Stimulated activated CD4-positive, alpha-beta T cell treated with anti-CD3 and anti-CD28 coated beads, TNF-alpha, amount 100 ng/mL, for 48 hours (primary cell): ENCODE measurements at places on chromosomes 2 and 18.
A peak's percentile ranks its signal among the peaks of the same experiment; 100 is the strongest.

DNA sequence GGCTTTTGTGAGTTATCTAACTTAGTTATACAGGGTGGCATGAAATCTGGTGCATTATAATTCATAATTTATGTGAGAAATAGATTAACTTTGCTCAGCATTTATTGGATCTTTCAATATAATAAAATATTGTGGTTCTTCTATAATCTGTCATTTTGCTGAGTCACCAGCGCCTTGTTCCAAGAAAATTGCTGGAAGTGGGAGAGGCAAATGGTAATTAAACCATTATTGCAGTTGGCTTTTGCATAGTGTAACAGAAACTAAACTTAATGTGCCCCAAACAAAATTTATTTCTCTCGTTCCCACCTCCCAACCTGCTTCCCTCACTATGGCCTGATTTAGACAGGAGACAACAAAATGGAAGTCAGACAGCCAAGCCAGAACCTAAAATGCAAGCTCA, 146.3 kb downstream of the GALR1 start:
- DNase-seq = no peak

- no peak for DNase-seq
Measured at GRCh38 chr2:138113871-138114525, 149.7 kb downstream of the HNMT start.

DNA sequence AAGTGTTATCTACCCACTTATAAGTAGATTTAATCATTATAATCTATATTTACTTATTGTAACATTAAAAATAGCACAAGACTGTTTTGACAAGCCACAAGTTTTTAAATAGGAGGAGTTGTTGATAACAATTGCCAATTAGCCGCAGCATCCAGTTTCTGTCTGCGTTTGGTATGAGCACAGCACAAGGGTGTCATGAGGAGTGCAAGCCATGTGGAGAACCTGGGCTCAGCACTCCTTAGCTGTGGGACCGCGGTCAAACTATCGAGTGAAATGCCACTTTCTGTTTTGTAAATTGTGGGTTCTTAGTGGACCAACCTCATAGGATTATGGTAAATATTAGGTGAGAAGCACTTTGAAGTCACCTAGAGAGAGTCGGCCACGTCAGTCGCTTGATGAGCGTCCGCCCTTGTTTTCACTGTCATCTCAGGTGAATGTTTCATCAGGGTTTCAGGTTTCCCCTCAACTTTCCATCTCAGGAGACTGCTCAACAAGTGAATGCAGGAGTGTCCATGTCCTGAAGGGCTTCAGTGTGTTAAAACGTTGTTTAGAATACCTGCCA, 294.5 kb downstream of the ZNF407 start:
- no peak for DNase-seq

GRCh38 chr2:143720095-143720664, 591.0 kb downstream of the ARHGAP15 start:
- DNase-seq = no peak

DNA sequence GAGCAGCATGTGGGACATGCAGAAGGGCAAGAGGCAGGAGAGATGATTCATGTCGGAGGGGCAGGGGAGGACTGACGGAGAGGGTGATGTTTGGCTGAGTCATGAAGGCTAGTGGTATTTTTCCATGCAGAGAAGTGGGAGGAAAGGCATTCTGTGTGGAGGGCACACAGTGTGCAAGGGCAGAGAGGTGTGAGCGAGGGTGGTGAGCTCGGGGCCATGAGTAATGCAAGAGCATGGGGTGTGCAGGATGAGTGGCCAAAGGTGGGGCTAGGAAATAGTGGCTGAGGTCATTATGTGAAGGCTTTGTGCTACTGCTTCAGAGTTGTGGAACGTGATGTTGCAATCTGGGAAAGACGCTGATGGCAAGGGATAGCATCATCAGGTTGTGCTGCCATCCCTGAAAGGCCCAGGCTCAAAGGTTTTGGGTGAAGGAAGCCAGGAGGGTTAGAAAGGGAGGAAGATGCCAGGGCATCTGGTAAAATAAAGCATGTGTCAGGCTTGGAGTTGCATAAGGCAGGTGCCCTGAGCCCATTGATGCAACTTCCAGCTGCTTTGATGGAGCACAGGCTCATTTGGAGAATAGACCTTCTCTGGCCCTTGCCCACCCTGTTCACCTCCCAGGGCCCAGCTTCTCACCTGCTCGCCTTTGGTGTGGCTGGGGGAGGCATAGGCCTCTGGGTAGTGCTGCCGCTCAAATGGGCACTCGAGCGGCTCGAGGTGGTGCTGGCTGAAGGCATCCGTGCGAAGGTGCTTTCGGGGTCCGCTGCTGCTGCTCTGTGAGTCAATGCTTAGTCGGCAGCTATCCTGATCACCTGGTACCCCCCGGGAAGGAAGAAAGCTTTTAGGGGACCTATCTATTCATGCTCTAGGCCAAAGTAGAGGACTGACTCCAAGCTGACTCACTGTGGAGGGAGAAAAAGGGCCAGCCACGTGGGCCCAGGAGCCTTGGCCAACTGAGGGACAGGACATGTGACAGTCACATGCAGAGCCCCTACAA, 37.5 kb downstream of the PAX8 start:
- peak; percentile 25 for DNase-seq

DNA sequence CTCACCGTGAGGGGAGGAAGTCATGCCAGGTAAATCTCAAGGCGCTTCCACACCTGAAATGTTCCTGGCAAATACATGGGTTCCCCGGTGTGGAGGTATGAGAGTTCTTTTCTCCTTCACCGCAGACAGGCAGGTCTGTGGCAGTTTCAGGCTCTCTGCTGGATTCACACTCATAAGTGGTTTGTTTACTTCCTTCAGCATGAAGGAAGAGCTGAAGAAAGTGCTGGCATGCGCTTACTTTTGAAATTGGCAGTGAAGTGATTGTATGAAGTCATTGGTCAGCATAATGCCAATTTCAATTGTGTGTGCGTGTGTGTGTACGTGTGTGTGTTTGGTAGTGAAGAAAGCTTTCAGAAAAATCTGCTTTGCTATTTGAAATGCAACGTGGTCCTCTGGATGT, 43.4 kb downstream of the RNF144A start:
- DNase-seq = no peak

- DNase-seq = no peak
Measured at GRCh38 chr2:109177635-109178034, 48.6 kb downstream of the SH3RF3 start.

DNA sequence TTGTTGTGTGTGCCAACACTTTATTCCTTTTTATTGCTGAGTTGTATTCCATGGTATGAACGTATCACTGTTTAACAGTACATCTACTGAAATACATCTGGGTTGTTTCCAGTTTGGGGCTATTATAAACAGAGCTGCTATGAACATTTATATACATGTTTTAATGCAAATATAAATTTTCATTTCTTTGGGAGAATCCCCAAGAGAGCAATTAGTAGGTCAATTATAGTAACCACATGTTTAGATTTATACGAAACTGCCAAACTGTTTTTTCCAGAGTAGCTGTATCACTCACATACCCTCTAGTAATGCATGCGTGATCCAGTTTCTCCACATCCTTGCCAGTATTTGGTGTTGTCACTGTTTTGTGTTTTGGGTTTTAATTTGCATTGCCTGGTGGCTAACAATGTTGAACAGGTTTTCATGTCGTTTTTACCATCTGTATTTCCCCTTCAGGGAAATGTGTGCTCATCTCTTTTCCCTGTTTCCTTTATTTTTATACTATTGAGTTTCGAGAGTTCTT, 81.0 kb downstream of the TMEM131 start:
- no peak for DNase-seq

DNA sequence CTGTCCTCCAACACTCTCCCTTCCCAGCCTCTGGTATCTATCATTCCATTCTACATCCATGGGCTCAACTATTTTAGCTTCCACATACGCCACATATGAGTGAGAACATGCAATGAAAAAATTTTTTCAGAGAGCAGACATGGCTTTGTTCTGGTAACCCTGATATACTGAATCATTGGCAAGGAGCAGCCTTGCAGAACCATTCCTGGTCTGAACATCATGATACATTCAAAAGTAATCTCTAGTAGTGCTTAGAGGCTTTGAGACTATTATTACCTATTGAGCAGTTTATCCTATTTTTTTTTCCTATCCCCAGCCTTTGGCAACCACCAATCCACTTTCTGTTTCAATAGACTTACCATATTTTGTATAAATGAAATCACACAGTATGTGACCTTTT, 393.1 kb upstream of the KCNH7 start:
- DNase-seq = no peak

DNA sequence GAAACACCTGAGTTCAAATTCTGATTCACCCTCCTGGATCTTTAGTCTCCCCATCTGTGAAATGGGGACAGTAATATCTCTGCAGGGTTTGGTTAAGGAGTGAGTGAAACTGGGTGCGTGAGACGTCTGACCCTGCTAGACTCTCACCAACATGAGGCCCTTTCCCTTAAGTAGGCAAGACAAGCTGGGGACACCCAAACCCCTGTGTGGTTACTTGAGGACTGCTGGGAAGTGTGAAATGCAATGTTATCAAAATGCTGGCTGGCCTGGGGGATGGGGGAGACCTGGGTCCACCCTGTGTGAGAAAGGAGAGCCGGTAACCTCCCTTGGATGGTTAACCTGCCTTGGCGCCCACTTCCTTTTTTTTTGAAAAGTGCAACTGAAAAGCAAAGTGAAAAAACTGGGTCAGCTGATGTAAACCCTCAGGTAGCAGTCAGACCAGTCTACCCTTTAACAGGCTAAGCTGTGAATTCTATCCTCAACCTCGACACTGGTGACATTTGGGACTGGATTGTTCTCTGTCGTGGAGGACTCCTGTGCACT, 82.3 kb downstream of the INPP5D start:
- DNase-seq = no peak

DNA sequence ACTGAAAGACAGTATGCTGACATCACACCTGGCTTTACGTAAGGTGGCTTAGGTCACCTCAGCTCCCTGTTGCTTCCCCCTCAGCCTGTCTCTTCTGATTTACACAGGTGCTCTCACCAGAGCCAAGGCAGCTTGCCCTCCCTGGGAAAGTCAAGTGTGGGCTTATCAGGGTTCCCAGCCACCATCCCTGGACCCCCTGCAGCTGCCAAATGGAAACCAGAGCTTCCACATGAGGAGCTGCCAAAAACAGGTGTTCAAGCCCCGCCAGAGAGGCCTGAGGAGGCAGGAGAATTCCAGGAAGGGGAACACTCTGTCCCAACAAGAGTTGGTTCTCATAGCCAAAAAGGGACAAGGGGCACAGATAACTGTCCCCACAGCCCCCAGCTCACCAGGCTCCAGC, 266.7 kb downstream of the ATAD2B start:
- no peak for DNase-seq

DNA sequence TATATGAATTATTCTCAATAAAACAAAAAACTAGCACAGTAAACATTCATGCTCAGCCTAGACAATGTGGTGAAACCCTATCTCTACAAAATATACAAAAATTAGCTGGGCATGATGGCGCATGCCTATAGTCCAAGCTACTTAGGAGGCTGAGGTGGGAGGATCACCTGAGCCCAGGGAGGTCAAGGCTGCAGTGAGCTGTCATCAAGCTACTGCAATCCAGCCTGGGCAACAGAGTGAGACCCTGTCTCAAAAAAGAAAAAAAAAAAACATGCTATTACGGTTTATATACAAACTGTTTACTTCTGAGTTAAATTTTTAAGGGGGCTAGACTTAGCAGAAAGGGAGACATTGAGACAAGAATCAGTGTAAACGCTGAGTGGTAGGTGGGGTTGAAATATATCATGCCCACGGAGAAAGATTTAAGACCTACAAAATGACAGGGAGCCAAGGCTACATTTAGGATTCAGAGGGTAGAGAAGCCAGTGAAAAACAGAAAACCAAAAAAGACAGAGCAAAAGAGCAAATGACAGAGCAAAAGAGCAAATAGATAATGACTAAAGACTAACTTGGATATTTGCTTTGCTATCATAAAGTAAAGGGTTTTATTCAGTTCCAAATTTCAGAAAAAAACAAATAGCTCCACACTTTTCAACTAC, 7.5 kb downstream of the TTC32 start:
- no peak for DNase-seq

GRCh38 chr2:239365071-239365781, 35.6 kb downstream of the HDAC4 start:
- DNase-seq = no peak

DNA sequence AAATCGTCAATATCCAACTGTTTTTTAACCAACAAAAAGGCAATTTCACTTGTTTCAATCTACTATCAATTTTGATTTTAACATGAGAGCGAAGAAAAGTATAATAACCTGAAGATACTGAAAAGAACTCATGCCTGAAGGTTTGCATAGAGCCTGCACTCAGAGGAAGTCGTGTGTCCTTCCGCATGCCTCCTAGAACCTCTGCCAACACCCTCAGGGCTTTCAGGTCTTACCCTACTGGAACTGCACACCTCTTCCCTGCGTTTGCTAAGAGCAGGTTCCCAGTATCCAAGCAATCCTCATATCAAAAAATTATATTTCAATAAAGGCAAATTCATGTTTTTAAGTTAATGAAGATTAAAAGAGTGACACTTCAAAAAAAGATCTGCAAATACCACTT, 74.7 kb downstream of the PIAS2 start:
- no peak for DNase-seq

GRCh38 chr2:54040250-54040649, 69.5 kb upstream of the PSME4 start:
- DNase-seq = no peak

GRCh38 chr18:56637176-56637575, 1.2 kb downstream of the TXNL1 start:
- DNase-seq = no peak

DNA sequence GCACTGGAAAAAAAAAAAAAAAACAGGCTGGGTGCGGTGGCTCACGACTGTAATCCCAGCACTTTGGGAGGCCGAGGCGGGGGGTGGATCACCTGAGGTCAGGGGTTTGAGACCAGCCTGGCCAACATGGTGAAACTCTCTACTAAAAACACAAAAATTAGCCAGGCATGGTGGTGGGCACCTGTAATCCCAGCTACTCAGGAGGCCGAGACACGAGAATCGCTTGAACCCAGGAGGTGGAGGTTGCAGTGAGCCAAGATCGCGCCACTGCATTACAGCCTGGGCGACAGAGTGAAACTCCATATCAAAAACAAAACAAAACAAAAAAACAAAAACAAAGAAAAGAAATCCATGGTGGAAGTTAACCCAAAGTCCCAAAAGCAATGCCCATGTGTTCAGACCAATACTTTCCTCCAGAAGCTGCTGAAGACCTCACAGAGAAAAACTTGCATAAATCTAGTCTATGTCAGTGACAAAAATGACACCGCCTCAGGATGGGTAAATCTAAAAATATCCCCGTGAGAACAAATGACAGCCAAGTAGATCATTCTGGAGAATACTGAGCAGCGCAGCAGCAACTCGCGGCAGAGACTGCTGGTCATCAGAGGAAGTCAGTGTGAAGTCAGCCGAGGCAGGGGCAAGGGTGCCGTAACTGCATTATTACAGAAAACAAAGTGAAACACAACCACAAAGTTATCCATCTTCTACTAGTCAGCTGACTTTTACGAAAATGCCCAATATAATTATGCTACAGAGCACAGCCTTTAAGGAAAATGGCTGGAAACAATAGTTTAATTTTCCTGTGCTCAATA, 41.0 kb downstream of the LPIN2 start:
- DNase-seq = no peak

- no peak for DNase-seq
Measured at GRCh38 chr2:5285872-5286769, 406.1 kb upstream of the SOX11 start.

- no peak for DNase-seq
Measured at GRCh38 chr2:38097988-38098385, 22.0 kb upstream of the CYP1B1 start.

- DNase-seq = no peak
Measured at GRCh38 chr2:40177366-40177765, 274.5 kb downstream of the SLC8A1 start.
